Gastrocnemius medialis (tissue), 4 donors: ENCODE measurements at places on chromosomes 1 and 21.

GRCh38 chr1:41241749-41242341, at the start of gene SCMH1:
Gene SCMH1, minus strand, starts transcription at chr1:41242306. Its CDS starts 56,173 bp downstream, at chr1:41186133.
- peak; percentile 25 for DNase-seq

DNA sequence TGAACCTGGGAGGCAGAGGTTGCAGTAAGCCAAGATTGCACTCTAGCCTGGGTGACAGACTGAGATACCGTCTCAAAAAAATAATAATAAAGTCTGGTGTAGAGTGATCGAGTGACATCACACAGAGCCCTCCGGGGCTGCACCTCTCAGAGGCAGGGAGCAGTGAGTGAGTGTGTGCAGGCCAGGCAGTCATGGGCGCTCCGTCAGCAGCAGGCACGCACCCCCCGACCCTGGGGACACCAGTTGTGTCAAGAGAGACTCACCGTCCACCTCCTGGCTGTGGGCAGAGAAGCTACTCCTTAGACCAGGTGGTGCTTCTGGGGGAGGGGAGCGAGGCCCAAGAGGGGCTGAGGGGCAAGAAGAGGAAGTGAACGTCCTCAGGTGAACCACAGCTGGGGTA, 91.8 kb downstream of the SIK1 start:
- DNase-seq, result no peak

DNA sequence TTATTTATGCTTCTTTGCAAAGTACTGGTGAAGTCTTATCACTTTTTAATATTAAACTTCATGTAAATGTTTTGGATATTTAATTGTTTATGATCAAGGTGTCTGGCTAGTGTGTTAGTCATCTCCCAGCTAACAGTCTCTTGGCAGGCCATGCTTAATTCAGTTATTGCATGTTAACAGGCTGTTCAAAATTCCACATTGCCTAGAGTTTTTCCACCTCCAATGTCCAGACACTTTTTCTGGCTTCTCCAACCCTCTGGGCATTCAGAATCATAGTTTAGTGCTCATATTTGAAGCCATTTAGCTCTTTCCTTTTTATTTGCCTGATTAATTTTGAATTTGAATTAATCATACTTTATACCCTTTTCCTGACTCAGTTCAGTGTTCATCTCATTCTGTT, 69.2 kb downstream of the OLFML2B start:
- no peak for DNase-seq

- DNase-seq, result no peak
Measured at GRCh38 chr1:167092653-167093052, 1.2 kb upstream of the STYXL2 start.

DNA sequence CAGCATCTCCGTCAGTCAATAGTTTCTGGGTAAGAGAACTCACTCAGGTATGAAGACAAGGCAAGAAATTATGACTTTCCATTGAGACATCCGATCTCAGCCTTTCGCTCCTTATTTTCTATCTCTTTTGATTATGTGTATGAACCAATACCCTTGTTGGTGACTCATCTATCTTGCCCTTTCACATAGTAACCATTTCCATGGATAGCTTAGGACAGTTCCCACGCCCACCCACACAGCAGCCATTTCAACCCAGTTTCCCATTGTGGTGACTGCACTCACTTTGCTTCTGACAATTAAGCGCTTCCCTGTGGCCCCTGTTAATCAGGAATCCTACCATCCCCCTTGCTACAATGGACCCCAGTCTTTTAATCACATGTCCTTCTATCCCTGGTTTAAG, 210.6 kb upstream of the ADGRL2 start:
- DNase-seq, result no peak

GRCh38 chr1:227895828-227896685, 51.7 kb downstream of the WNT9A start:
- peak; percentile 10 for DNase-seq

DNA sequence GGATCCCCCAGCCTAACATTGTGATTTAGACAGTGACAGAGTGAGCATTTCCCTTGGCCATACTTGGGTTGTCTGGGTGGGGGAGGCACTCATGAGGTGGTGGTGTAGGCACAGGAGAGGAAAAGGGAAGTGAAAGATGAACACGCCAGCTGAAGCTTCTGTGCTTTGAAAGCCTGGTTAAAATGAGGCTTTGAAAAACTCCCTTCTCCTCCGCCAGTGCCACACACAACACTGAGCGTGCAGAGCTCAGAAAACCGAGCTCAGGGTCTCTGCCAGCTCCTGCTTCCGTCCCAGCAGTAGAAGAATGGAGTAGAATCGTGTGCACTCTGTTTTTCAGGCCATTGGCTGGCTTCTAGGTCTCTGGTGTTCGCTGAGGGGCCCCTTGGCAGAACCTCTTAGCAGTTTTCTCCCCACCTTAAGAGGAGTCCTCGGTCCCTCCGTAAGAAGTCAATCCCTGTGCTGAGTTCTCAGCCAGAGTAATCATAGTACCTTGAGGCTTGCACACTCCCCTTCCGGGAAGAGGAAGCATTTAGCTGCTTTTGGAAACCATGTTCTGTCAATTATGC, 12.9 kb downstream of the PLEKHM2 start:
- DNase-seq, result no peak

DNA sequence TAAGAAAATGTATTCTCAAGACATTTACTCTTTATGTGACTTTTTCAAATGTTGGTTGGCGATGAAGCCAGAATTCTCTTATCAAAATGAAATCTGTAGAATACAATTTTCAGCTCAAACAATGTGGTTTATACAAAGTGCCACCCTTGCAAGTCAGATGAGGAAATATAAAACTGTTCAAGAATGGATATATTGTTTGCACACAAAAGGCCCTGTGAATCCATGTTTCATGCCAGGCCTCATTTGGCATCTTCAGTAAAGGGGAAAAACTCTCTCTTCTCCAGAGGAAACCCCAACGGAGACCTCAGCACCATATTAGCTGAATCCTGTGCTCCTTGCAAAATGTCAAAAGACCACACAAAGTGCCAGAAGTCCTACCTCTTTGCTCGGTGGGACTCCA, 310.4 kb downstream of the RRAGC start:
- no peak for DNase-seq

DNA sequence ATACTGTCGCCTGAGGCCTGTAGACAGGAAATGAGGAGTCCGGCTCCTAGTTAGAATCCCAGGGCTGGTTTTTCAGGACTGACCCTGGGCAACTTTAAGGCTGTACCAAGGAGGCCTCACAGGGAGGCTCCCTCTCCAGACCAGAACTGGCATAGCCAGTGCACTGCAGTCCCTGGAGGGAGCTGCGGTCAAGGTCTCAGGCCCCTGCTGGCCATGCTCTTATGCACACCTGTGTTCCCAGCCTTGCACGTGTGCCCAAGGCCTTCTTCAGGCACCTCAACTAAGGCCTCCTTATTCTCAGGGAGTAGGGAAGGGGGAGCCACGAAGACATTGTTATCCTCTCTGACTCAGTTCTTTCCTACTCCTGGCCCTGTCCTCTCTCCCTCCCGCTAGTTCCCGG, 22.0 kb upstream of the IFNAR1 start:
- no peak for DNase-seq

- no peak for DNase-seq
Measured at GRCh38 chr1:98047171-98047570, 126.3 kb upstream of the DPYD start.

- no peak for DNase-seq
Measured at GRCh38 chr1:160154790-160155189, 3.4 kb downstream of the ATP1A4 start.

GRCh38 chr1:1001057-1001783, 1.3 kb upstream of the HES4 start:
- DNase-seq, result no peak

DNA sequence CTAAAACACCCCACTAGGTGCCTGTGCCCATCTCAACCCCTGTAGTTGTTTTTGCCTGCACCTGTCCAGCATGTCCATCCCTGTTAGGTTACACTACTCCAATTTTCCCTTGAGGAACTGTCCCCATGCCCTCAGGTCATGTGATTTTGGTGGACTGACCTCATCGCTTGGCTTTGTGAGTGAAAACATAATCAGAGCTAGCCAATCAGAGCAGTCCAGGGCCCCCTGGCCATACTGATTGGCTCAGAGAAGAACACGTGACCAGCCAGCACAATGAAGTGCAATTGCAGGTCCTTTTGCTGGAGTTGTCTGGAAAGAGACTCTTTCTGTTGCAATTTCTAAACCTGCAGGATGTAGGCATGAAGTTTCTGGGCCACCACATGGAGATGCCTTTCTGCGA, 303.3 kb upstream of the PROX1 start:
- no peak for DNase-seq

- peak; percentile 73 for DNase-seq
Measured at GRCh38 chr1:8116894-8117264, 90.8 kb upstream of the ERRFI1 start.

DNA sequence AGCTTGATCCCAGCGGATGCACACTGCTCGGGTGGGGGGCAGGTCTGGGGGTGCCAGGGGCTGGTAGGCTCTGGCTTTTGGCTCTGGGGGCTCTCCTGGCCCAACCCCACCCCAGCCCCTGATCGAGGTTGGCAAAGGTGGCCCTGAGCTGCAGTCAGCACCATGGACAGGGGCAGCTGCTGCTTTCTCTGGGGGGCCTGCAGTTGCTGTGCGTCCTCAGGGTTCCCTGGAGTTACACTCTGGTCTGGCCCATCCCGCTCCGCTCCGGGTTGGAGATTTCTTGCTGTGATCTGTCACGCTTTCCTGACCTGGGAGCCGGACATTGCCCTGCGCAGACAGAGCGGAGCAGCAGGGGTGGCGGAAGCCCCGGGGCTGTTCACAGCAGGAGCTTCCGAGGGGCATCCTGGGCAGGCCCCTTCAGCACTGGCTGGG, 8.0 kb upstream of the PLCH2 start:
- DNase-seq, result no peak

- DNase-seq, result no peak
Measured at GRCh38 chr1:32868806-32869455, 1.8 kb downstream of the FNDC5 start.

DNA sequence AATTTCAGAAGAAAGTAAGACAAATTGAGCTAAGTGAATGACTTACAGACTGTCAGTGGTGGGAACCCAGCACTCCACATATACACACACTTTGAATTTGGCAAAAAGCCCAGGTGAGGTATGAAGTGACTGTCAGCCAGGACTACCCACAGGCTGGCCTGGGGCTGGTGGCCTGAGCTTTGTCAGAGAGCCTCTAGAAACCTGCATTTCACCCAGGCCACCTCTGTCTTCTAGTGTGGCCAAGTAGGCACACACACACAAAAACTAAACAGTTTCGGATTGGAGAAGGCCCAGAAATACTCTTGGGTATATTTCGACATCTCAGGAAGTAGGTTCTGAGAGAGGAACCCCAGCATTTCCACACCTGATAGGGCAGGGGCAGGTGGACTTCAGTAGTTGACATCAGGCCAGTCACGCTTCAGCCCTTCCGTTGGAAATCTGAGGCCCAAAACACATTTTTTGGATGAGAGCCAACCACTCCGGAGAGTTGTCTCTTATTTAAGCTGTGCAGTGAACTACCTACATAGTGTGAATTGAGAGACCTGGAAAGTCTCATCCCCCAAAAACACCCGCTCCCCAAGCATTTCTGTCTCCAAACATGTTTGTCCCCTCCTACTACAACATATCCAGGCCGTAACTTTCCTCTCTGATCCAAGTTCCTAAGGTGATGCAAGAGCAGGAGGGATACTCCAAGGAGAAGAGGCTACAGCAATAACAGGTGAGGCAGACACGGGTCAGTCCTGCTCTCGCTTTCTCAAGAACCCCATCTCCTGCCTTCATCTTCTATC, 167.2 kb upstream of the PROX1 start:
- DNase-seq, result no peak

DNA sequence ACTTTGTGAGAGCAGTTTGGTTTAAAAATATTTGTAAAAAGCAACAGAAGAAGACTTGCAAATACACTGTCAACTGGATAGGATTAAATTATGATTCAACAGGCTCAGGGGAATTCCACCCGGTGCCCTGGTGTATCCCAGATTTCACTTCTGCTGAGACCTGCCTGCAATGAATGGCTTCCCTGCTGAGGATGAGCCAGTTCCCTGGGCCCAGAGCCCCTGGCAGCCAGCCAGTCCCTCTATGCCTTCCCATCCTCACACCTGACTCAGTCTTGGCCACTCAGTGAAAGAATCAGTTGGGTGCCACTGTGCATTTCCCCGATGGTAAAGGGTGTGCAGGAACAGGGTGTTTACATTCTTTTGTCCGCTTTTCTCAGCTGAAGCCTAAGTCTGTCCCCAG, 64.4 kb downstream of the KCTD3 start:
- no peak for DNase-seq

DNA sequence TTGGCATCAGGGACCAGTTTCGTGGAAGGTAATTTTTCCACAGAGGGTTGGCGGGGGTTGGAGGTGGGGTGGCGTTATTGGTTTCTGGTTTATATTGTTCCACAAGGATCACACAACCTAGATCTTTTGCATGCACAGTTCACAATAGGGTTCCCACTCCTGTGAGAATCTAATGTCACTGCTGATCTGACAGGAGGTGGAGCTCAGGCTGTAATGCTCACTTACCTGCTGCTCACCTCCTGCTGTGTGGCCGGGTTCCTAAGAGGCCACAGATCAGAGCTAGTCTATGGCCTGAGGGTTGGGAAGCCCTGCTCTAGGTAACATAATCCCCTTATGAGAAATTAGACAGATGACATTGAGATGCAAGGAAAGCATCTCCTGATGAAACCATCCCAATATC, 12.6 kb downstream of the GBP5 start:
- DNase-seq, result no peak

DNA sequence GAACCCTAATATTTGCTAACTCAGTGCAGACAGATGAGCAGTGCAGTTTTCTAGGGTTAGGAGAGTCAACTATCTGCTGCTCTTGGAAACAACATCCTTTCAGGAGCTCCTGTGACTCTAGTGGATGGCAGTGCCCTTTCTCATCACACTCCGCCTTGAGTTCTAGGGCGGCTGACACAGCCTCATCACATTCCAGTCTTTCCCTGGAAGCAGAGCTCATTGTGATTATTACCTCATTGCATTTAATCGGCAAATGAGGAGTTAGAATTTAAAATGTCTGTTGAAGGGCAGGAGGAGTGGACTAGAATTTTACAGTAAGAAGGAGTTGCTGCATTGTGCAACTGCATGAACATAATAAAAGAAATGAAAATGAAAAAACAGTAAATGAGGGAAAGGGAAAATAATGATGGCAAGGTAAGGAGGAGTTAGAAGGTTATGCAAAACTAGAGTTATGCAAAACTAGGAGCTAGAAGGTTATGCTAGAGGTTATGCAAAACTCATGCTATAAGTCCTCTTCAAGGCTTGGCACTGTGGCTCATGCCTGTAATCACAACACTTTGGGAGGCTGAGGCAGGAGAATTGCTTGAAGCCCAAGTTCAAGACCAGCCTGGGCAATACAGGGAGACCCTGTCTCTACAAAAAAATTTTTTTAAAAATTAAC, 6.9 kb upstream of the PTGFRN start:
- no peak for DNase-seq

GRCh38 chr1:21865943-21866706, 54.1 kb downstream of the LDLRAD2 start:
- DNase-seq, result no peak

GRCh38 chr21:41403966-41404365, 22.1 kb upstream of the MX1 start:
- no peak for DNase-seq

DNA sequence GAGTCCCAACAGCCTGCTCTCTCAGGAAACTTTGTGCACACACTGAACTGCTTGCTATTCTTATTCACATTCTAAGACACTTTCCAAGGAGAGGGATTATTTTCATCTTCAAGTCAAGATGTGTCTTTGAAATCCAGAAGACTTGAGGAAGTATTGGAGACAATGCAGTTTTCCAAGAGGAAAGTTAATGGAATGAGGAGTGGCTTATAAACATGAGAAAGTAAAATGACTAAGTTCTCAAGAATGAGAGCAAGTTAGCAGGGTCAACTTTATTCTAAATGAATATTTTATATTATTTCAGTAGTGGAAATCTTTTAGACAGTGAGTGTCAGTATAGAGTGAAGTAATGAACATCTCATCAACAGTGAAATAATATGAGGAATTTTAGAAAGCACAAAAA, 1239.3 kb downstream of the MRPL39 start:
- DNase-seq, result no peak
